ENCODE measurements at places on chromosomes 3 and 15.

DNA sequence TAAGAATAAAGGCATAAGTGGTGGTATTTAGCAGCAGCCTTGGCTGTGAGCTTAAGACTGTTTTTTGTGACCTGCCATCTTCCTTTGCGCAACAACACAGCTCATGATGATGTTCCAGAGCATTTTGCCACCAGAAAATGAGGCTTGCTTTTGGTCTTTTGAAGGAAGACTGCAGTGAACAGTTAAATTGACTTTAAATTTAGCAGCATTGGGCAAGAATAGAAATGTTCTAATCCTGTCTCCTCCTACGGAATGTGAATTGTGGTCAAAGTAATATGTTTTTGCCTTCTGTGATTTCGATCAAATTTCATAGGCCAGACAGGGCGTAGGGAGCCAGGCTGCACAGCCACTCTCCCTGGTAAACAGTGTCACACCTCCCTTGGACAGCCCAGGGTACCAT is 460.7 kb upstream of the RASGRP1 start:
- DNase-seq, result no peak

GRCh38 chr3:100107221-100107814 is 7.0 kb downstream of the FILIP1L start:
- DNase-seq, result peak; percentile 57

- DNase-seq, result no peak
These were observed 19.0 kb downstream of the CMSS1 start for GRCh38 chr3:99836681-99837080.

- DNase-seq, result peak; percentile 99
These were observed 47.3 kb downstream of the AMOTL2 start for GRCh38 chr3:134326760-134327593.

- DNase-seq, result no peak
These were observed 44.7 kb downstream of the CD200 start for GRCh38 chr3:112377568-112378071.

DNA sequence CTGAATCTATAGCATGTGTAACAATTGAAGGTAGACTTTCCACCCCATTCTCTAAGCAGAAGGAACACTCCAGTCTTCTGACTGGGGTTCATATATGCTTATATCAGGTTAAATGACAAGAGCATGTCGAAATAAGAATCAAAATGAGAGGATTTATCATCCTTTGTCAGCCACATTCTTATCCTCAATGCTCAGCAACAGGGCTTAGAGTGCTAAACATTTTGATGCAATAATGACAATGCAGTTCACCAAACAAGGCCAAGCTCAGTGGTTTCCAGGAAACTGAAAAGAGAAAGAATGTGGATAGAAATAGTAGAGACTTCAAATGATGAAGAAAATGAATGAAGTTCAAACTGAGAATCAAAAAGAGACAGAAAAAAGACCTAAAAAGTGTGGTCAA is 78.0 kb downstream of the FSIP1 start:
- peak; percentile 45 for DNase-seq

DNA sequence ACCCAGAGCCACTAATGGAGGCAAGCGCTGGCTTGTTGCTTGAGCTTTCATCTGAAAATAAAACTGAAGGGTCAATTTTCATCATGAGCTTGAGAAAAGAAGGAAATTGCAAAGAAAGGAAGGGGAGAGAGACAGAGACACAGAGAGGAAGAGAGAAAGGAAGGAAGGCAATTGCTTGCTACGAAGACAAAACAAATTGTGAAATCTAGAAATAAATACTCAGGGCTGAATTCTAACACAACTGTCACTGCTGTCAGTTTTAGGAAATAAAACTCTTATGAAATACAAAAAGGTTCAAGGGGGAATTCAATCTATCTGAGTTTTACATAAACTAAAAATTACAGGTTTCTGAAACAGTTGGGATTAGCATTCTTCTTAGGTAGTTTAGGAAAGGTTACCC is 36.7 kb downstream of the FOXP1 start:
- no peak for DNase-seq

GRCh38 chr3:177824841-177825240 is 627.6 kb upstream of the TBL1XR1 start:
- no peak for DNase-seq

GRCh38 chr3:77526573-77527113 is 486.7 kb downstream of the ROBO2 start:
- DNase-seq, result no peak
